NB4 (cell line): ENCODE measurements at places on chromosomes 7 and 10.

DNA sequence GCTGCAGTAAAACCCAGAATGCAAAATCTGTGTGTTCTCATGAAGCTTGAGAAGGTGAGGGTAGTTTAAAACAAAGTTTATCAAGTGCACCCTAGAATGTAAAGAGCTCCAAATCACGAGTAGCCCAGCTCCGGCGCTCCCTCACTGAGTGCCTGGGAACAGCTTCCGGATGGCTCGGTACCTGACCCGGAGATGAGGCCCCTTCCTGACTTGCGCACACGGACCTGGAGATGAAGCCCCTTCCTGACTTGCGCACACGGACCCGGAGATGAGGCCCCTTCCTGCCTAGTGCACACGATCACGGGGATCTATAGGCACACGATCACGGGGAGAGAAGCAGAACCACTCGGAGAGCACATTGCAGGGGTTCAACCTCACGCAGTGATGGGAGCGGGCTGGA lies 322.1 kb upstream of the RNF32 start:
- no peak for DNase-seq

- DNase-seq = no peak
Measured at GRCh38 chr10:61918140-61918539, 16.6 kb downstream of the ARID5B start.

- DNase-seq = no peak
Measured at GRCh38 chr10:23445591-23445990, 6.7 kb downstream of the OTUD1 start.

GRCh38 chr10:86687750-86688149 lies 19.4 kb downstream of the LDB3 start:
- no peak for DNase-seq

GRCh38 chr7:50555594-50556140 lies 9.5 kb downstream of the DDC start:
- DNase-seq = no peak

DNA sequence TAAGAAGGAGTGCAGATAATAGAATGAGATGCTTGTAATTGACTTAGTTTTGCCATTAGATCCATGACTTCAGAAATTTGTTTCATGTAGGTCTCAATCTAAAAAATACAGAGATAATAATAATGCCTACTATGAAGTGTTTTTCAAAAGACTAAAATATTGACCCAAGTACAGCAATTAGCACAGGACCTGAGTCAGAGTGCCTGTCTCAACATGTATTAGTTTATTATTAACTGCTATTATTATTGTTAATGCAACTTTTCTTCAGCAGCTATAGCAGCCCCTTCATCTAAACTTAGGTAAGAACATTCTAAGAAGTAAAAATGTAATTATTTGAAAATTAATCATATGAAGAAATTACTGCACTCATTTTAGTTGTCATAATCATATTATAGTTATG lies 82.9 kb upstream of the HGF start:
- no peak for DNase-seq

- DNase-seq = peak; percentile 91
Measured at GRCh38 chr7:41955893-41956675, 253.2 kb upstream of the INHBA start.

- DNase-seq = no peak
Measured at GRCh38 chr10:71396711-71397295, at the start of gene CDH23. CDH23 (plus strand) TSS chr10:71396920; CDS start chr10:71439832, 42,912 bp downstream.

DNA sequence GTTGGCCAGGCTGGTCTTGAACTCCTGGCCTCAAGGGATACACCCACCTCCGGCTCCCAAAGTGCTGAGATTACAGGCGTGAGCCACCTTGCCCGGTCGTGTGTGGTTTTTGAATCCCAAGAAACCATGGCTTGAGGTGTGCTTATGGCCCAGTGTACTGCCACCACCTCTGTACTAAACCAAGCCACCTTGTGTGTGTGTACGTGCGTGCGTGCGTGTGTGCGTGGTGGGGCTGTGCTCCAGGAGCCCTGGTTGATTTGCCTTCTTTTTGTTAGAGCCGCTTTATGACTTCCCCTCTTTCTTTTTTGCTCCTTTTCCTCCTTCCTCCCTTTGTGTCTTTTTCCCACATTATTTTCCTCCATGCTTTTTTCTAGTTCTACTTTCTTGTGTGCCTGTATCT lies 121.4 kb downstream of the CAMK1D start:
- no peak for DNase-seq

- no peak for DNase-seq
Measured at GRCh38 chr7:131819891-131820290, 263.5 kb upstream of the PODXL start.

DNA sequence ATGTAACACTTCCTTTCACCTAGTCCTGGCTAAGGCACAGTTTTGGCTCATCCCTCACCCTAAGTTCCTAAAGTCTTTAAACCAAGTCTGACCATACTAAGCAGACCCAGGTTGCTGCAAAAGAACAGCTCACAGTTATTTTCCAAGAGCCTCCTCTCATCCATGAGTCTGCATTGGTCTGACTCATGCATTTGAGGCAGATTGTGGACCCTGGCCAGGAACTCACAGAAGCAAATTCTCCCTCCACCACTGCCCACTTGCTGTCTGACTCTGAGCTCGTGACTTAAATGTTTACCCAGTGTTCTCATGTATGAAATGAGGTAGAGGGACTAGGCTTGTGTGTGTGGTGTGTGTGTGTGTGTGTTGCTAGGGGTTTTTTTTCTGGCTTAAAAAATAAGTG lies 1272.8 kb downstream of the TYW1 start:
- DNase-seq = no peak

DNA sequence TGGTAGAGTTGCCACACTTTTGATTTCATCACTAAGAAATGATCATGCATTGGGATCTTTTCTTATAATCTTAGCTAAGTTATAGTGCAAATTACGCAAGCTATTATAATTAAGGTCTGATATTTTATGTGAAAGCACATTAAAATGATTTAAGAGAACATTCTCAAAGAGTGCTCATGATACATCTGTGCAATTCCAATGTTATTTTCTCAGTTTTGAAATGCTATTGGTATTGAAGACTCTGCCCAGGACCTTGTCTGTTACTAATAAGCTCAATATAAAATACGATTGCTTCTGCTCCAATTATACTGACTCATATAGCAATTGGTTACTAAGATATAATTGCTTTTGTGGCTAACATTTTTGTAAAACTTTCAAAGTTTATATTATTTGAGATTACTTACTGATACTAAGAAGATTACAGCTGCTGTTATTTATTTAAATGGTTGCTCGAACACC lies 180.9 kb downstream of the ADAM12 start:
- DNase-seq = no peak

GRCh38 chr7:29851487-29851886 lies 45.2 kb downstream of the WIPF3 start:
- DNase-seq = no peak

DNA sequence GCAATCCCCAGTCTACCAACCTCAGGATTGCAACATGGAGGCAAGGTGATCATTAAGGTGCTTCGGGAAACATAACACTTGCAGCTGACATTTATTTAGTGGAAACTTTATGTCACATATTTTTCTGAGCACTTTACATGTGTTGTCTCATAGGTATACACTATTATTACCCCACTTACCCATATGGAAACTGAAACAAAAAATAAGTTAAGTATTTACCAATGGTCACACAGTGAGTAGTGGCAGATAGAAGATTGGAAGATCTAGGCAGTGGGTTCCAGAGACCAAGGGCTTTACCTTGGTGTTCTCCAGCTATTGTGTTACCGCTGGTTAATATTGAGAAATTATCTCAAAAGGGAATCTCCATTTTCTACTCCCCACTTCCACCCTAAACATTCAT lies 1279.1 kb upstream of the SORCS1 start:
- DNase-seq = no peak

DNA sequence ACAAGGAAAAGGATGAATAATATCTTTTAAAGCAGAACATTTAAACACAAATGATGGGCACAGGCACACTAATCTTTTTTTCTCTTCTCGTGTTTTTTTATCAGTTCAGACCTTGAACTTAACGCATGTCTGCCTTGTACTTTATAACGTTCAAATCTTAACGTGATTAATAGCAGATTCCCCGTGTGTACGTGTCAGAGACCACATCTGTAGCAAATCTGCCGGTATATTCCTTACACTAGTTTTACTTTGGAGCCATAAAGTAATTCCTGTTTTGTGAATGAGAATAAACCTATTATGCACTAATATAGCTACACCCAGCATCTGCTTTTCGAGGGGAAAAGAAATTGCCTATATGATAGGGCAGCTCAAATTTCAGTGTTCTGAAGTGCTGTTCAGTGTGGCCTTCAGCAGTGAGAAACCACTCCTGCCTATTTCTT lies 166.0 kb upstream of the TCF7L2 start:
- no peak for DNase-seq
